ENCODE measurements at places on chromosomes 7 and 10.

DNA sequence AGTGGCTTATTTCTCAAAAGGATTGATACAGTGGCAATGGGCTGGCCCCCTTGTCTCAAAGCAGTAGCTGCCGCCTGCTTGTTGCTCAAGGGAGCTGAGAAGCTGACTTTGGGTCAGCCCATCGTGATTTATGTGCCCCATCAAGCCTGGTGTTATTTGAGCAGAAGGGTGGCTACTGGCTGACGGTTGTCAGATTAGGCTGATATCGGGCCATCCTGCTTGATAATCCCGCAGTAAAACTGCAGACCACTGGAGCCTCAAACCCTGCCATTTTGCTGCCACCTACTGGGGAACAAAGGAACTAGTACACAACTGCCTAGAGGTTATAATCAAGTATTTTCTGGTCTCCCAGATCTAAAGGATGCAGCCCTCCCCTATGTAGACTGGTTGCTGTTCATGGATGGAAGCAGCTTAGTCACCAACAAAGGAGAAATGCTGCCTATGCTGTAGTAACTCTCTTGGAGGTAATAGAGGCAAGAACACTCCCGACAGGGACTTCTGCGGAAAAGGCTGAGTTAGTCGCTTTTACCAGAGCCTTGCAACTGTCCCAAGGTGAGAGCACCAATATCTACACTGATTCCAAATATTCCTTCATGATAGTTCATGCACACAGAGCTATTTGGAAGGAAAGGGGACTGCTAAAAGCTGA lies 65.9 kb upstream of the ZNF92 start:
- peak; percentile 68 for DNase-seq

DNA sequence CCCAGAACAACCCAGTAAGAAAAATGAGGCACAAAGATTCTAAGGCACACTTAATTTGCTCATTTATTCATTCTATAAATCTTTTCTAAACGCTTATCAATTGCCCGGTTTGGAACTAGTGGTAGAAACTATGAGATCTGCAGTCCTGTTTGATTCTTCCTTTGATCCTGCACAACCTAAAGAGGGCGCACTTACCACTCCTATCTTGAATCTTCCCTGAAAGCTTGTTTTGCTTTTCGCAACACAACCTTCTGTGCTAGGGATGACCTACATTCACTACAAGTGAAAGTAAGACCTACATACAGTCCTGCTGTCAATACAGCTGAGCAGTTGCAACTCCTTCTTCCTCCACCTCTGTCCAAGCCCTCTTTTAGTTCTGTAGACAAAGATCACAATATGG lies 12.6 kb upstream of the ARL4A start:
- DNase-seq = no peak

- no peak for DNase-seq
Observed at GRCh38 chr10:88840104-88840503, 11.5 kb downstream of the ANKRD22 start.

DNA sequence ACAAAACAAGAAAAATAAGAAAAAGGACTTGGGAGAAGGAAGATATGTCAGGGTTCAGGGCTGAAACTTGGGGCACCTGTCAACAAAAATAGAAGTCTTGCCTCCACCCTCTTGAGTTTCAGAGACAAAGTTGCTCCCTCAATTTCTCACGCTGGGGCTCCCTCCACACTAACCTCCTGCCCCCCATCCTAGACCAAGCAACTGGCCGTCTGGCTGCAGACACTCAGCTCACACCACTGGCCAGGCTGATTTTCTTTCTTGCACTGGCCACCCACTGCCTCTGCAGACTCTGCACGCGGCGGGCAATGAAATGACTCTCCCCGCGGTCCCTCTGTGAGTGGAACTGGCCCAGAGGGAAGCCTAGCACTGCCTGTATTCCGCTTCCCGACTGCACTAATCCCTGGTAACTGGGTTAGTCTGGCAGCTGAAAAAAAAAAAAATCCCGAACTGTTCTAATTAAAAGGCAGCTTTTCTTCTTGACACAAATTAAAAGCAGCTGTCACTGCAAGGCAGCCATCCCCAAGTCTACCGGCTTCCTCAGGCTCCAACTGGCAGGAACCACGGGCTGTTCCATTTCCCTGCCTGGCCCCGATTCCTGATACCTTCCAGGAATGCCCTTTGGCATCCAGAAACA lies 83.5 kb downstream of the SPDYE5 start:
- DNase-seq = peak; percentile 49

DNA sequence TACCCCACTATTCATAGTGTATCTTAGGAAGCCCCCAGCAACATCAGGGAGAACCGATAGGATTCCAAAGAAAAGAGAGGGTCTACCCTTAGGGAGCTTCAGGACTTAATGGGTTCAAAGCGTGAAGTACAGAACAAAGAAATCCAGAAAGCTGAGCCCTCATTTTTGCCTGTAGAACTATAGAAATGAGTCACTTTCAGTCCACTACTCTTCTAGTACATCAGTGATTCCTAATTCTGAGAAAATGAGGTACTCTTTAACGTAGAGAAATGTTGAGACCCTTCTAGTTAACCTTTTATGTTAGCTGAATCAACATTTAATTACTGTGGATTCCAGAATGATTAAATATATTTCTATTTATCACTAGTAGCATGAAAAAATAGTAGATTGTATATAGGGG lies 1.8 kb downstream of the TDRD1 start:
- DNase-seq = no peak

DNA sequence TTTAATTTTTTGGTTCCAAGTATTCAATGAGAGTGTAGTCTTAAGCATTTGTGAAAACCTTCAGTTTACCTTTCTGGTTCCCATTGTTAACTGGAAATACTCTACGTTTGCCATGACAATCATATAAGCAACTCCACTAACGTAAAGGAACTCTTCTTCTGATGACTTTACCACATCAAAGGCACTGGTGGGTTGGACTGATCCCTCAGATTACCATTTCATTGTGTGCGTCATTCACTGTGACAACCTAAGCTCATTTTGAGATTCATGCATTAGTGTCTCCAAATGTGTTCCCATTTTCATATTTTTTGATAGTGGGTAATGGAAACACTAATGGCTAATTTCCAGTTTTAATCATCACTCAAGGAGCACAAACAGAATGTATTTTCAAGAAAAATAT lies 119.9 kb upstream of the COL1A2 start:
- no peak for DNase-seq

DNA sequence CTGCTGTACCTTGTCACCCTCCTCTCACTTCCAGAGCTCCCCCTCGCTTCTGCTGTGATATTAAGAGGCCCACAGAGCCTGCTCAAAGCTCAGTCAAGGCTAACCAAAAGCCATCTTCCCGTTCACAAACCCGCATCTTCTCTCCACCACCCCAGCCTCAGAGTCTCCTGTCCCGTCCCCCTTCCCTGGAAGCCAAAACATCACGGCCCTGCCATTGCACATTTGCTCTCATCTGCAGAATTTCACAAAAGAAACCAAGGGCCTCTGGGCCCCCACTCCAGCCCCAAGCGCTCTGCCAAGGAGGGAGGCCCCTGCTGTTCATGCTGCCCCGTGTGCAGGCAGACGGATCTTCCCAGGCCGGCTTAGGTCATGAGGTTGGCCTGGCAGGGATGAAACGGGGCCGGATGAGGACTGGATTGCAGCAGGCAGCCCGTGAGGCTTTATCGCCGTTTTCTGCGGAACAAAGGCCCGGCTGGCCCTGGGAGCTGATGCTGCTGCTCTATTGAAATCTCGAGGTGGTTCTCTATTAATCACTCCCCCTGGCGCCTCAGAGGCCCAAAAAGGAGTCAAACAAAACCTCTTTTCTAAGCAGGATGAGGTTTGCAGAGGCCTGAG lies 31.6 kb upstream of the FOXK1 start:
- DNase-seq = no peak

DNA sequence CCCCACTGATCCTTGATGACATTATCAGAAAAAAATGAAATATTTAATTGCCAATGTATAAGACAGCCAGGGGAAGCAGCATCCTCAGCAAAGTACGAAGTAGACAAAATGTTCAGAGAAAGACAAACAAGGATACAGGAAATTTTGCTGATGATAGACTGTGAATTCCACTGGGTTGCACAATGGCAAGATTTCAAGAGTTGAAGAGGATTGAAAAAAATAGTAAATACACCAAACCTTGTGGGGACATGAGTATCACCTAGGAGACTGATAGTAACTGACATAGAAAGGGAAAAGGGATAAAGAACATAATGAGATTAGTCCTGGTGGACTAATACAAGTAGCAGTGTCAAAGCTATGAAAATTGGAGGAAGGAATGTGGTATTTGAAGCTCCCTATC lies 16.5 kb downstream of the CNOT4 start:
- DNase-seq = no peak

DNA sequence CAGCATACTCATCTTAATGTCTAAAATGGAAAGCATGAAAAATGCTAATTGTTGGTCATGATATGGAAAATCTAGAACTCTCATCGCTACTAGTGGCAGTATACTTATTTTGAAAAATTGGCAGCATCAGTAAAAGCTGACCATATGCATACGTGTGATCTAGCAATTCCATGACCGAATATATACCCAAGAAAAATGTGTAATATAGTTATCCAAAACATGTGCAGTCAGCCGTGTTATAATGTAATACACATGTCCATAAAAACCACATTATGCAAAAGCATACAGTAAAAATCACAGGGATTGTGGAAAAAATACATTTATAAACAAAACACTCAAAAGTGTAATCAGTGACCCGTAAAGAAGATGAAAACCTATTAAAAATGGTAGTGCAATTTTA lies 439.0 kb downstream of the SH2D4B start:
- DNase-seq = no peak

All from amygdala (tissue), 56 donors.